ENCODE measurements at places on chromosomes 11 and 22.

DNA sequence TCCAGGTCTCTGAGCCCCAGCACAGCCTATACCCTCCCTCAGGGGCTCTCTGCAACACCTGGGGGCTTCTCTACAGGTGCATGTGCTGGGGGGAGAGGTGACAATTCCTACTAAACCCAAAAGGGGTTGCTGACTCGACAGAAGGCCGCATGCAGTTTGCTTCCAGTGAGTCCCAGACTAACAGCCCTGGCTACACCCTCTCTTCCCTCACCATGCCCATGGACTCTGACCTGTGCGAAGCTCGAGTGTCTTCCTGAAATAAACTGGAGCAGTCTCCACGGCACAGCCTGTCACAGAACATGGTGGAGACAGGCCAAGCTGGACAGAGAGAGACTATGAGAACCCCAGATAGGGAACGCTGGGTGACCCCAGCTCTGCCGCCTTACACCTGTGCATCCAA is 16.6 kb downstream of the PLEKHA7 start:
- DNase-seq, result no peak

- DNase-seq, result no peak
These were observed 2.1 kb downstream of the CD3D start for GRCh38 chr11:118340449-118340848.

- DNase-seq, result no peak
These were observed 369.5 kb downstream of the AASDHPPT start for GRCh38 chr11:106446955-106447354.

- no peak for DNase-seq
These were observed 13.3 kb upstream of the ANO1 start for GRCh38 chr11:70064726-70065317.

- no peak for DNase-seq
These were observed 9.8 kb upstream of the CECR2 start for GRCh38 chr22:17359501-17359900.

DNA sequence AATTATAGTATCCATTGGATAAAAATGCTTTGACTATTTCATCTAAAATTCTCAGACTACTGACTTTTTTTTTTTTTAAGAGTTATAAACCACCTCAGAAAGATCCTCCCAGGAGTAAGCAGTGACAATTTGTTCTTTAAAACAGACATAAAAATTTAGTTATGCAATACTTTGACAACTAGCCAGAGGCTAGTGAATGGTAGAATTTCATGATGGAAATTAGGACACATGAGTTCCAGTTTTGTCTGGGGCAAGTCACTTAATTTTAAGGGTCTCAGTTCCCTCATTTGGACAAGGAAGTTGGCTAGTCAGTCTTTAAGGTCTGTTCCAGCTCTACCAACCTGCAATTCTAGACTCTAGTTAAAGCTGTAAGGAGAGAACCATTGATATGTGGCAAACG is 2.9 kb downstream of the IL18 start:
- peak; percentile 22 for DNase-seq

DNA sequence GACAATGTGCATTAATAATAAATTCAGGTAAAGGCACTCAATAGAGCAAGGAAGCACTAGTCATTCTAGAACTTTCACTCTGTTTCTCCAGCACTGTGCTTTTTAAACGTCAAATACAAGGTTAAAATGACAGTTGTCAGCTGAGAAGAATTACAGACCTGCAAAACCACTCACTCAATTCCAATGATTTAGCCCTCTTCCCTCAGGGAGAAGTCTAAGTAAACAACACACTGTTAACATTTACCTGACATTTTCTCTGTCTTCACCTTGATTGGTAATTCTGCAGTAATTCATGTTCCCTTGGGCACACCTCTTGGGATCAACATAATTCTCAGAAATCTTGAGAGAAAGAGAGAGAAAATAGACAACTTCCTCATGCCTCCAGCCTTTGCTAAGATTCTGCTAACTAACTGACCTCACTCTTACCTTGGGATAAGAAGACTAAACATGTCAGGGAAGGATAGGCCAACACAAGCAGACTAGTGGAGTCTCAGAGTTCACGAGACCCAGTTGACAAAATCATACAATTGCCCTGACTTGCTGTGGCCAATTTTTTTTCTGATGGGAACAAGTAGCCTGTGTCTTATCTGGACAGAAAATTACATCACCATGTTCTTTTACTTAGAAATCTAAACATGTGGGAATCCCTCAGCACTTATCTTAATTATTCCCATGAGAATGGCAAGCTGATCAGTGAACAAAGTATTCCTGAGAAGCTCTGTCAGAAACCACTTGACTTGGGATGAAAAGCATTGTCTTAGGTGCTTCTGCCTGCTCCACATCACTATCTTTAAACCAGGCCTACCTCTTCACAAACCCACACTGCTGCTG is 516.8 kb upstream of the FAT3 start:
- no peak for DNase-seq

GRCh38 chr11:121372671-121373429 is 79.3 kb upstream of the SORL1 start:
- no peak for DNase-seq

DNA sequence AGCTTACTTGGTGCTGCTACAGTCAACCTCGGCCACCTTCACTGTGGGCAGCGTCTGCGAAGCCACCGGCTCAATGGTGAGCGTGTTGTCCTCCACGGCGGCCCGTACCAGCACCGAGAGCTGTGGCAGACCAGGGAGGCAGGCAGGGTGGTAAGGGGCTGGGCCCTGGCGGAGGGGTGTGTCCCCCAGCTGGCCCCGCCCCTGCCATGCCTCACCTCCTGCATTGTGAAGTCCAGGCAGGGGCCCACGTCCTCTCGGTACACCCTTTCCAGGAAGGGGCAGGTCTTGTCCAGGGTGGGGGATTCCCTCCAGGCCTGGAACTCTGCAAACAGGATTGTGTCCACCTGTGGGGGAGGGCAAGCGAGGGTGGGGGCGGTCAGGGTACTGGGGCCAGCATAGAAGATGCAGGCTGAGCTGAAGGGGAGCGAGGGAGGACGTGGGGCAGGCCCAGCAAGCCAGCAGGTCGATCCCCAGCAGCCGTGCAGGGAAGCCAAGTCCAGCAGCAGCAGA is 12.8 kb downstream of the RAB3IL1 start:
- no peak for DNase-seq

- DNase-seq, result no peak
These were observed 40.9 kb upstream of the MUC5AC start for GRCh38 chr11:1116666-1117390.

- peak; percentile 83 for DNase-seq
These were observed 1.6 kb downstream of the SUN2 start for GRCh38 chr22:38753948-38754750.

DNA sequence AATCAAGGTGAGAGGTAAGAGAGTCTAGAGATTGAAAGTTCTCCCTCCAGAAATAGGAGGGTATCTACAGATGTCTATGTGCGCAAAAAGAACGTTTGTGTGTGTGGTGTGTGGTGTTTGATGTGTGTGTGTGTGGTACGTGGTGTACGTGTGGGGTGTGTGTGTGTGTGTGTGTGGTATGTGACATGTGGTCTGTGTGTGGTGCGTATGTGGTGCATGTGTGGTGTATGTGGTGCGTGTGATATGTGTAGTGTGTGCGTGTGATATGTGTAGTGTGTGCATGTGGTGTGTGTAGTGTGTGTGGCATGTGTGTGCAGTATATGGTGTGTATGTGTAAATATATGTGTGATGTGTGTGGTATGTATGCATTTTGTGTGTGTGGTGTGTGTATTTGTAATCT is 73.0 kb upstream of the LRRC4C start:
- no peak for DNase-seq

DNA sequence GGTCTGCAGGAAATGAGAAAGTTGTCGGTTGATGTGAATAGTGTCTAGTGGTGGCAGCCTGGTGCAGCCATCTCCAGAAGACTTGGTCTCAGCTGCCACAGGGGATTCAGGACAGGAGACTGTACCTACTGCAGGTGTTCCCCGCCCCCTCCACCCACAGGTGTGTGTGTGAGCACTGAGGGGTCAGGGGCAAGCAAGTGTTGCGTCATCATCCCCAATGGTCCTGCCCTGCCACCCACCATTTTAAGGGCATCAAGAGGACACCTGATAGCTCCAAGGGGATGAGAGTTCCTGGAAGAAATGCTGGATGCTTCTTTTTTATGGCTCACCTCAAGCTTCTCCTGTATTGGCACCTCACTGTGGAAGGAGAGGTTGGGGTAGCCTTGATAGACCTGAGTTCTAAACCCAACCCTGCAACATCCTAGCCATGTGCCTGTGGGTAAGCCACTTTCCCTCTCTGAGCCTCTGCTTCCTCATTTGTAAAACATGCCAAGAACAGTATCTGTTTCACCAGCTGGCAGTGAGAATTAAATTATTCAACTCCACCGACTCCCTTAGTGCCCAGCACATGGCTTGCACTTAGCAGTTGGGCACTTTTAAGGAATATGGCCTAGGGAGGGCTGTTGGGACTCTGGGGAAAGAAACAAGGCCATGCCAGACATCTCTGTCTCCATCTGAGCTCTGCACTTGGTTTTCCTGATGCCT is 6.1 kb downstream of the C11orf91 start:
- DNase-seq, result no peak

GRCh38 chr11:13140028-13140870 is 131.1 kb downstream of the RASSF10 start:
- DNase-seq, result peak; percentile 39

- DNase-seq, result no peak
These were observed 135.7 kb downstream of the COMMD9 start for GRCh38 chr11:36153551-36153950.

- peak; percentile 33 for DNase-seq
These were observed 70.5 kb upstream of the TNRC6B start for GRCh38 chr22:40107244-40107643.

DNA sequence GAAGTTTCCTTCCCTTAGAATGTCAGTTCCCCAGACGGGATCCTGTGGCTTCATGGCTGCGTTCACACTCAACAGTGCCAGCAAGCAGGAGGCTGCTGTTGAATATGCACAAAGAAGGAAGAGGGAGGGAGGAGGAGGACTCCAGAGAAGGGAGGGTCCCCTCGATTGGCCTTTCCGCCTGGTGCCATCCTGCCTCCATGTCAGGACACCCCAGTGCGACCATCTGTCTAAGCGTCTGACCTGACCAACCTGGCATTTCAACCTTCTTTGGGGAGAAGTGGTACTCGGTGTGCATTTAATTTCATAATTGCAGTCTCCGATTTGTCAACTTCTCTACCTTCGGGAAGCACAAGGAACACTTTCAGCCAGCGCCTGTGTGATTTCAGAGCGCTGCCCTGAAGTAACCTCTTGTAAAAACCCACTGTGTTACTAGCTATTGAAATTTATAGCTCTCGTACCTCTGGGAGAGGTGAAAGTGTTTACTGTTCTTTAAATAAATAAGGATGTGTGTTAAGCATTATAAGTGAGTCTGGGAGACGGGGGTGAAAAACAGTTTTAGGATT is 1491.9 kb downstream of the TBC1D22A start:
- no peak for DNase-seq

DNA sequence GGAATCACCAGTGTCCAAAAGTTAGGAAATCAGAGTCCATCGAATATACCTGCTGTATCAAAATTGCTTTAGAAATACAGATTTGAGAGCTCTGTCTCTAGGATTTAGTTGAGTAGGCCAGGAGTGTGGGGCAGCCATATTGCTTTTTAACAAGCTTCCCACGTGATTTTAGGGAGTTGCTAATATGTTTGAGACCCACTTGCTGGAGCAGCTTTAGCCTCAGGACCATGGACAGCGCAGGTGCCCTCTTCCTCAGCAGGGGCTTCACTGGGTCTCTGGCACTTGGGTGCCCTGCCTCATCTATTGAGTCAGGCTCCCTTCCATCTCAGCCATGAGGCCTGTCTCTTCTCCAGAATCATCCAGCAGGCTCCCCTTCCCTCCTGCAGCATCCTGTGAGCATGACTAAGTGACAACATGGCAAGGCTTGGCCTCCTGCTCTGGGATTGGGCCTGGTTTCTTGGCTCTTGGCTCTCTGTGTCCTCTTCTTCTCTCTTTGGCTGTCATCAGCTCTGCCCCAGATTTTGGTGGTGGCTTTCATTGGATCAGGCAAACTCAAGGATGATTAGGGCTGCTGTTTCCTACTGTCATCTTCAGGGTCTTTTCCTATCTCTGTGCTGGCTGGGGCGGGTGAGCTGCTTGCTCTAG is 70.0 kb downstream of the SGSM1 start:
- DNase-seq, result peak; percentile 5

DNA sequence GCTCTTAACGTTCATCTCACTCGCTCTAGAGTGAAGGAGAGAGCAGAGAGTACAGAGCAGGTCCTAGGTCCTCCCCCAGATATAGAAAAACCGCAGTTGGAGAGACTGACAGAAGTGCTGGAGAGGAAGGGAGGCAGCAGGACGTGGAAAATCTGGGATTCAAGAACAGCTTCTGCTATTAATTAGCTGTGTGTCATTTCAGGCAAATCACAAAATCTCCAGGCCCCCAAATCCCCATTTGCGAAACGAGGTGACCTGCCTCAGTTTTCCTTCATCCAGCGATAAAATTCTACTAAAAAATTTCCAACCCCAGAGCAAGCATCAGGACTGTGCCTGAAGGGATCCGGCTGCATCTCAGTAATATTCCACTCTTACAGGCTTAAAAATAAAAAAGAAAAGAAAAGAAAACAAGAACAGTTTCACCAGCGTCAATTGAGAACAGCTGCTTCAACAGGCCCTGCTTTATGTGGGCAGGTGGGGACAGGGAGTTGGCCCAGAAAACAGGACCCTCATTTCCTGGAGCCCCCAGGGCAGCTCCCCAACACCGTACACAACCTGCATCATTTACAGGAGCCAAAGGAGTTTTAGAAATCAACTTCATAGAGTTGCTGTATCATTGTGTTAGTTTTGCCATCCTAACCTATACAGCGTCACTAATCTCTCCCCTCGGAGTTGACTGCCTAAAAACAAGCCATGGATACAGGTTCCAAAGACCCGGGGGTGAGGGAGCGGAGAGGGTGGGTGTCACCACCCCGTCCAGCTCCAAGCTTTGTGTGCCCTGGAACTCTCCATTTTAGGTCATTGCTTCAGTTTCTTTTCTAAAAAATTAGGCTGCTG is 2.3 kb upstream of the MALAT1 start:
- peak; percentile 75 for DNase-seq

DNA sequence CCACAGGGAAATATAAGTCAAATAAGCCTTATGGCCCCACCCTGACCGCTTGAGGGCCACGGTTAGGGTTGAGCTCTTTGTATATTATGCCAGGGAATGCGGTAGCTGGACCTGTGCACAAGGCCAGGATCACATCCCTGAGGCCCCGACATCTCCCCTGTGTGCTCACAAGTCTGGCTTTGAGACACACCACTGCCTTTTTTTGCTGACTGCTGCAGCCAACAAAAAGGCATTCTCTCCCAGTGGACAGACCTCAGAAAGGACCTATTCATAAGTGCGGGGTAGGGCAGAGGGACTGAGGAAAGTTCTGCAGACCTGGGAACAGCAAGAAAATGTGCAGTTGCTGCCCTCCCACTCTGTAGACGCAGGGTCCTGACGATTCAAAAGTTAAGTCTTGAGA is 3.4 kb upstream of the SIDT2 start:
- no peak for DNase-seq

DNA sequence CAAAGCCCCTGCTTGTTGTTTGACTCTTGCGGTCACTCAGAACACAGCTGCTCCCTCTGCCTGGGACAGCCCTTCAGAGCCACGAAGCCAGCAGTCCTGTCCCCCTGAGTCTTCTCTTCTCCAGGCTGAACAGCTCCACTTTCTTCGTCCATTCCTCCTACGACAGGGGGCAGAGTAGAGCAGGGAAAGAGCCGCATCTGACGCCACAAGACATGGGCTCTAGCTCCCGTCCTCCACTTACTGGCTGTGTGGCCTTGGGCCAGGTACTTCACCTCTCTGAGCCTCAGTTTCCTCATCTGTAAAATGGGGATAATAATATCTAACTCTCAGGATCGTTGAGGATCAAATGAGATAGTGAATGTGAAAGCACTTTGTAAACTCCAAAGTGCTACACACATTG is 29.9 kb downstream of the CHRDL2 start:
- DNase-seq, result no peak

- no peak for DNase-seq
These were observed 56.2 kb downstream of the WNT11 start for GRCh38 chr11:76150141-76150540.
